ENCODE measurements at places on chromosomes 3 and 15. TPM values are rescaled to one million over a fixed set of nuclear protein-coding genes. Genes with fewer than 3 reads are reported as not detected.

DNA sequence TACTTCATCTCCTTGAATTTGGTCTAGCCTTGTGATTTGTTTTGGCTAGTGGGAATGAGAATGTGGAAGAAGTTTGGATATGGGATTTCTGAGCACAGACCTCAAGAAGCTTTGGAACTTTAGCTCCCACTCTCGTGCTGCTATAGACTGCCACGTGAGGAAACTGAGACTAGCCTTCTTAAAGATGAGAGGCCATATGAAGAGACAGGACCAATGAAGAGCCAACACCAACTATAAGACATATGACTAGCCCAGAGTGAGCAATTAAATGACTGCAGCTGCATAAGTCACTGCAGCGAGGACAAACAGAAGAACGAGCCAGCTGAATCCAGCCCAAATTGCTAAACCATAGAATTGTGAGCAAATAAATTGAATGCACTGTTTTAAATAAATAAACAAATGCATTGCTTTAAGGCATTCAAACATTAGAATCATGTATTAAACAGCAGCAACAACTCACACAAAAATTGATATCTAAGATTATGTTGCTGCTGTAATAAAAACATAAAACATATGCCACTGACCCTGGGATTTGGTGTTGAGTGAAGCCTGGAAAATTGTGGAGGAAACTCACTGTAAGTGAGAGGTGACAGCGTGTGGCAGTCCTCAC is 15.7 kb upstream of the CNTN4 start:
- DNase-seq, result no peak
- H3K27ac ChIP-seq, result no peak overlapping the region
- no peaks in the 10 kb centered on the region for H3K36me3 ChIP-seq
- no peak overlapping the region for H3K4me3 ChIP-seq
- H3K4me1 ChIP-seq, result no peaks in the 10 kb centered on the region

DNA sequence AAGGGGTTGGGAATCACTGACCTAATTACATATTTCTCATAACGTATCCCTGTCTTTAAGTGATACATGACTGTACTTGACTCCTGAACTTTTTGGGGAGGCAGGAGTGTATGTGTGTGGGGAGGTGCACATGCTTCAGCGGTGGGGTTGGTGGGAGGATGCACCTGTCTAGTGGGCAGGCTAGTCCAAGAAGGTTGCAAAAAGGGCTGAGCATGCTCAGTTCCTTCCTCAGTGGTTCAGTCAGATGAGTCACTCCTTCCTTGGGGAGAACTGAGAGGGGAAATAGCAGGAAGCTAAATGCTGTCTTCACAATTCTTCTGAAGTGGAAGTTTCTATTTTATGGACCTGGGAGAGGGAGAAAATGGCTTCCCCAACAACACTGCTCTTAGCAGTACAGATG is 24.6 kb upstream of the AP4E1 start:
- no peaks in the 10 kb centered on the region for H3K36me3 ChIP-seq
- H3K4me3 ChIP-seq, result no peak overlapping the region
- peaks cover 15% of the 10 kb centered on the region for H3K4me1 ChIP-seq
- no peak for DNase-seq

- no peak overlapping the region for H3K4me3 ChIP-seq
- H3K27me3 ChIP-seq, result no peaks in the 10 kb centered on the region
- H3K36me3 ChIP-seq, result no peaks in the 10 kb centered on the region
- no peaks in the 10 kb centered on the region for H3K4me1 ChIP-seq
- no peak for DNase-seq
Observed at GRCh38 chr3:140447136-140447535, 230.7 kb upstream of the TRIM42 start.

GRCh38 chr3:53533472-53533871 is 39.1 kb downstream of the CACNA1D start:
- no peak for DNase-seq
- H3K36me3 ChIP-seq, result no peaks in the 10 kb centered on the region
- no peaks in the 10 kb centered on the region for H3K27me3 ChIP-seq
- H3K27ac ChIP-seq, result no peak overlapping the region

DNA sequence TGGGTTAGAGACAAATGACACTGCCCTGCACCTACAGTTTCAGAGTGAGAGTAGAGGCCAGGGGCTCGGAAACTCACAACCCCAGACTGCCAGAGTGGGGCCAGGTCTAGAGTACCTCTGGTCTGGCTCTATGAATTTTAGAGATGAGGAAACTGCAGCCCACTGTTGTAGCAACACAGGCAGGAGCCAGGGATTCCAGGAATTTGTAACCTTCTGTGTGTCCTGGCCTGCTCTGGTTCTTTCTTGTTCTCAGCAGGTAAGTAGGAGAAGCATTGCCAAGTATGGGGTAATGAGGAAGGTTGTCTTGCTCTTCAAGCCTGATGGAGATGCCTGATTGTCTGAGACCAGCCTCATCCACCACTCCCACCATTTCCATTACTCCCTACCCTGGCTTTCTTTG is 221.8 kb downstream of the UACA start:
- no peak for DNase-seq
- no peak overlapping the region for H3K4me3 ChIP-seq
- H3K27me3 ChIP-seq, result no peaks in the 10 kb centered on the region
- peaks cover 9% of the 10 kb centered on the region for H3K4me1 ChIP-seq
- no peak overlapping the region for H3K27ac ChIP-seq
- H3K36me3 ChIP-seq, result no peaks in the 10 kb centered on the region

DNA sequence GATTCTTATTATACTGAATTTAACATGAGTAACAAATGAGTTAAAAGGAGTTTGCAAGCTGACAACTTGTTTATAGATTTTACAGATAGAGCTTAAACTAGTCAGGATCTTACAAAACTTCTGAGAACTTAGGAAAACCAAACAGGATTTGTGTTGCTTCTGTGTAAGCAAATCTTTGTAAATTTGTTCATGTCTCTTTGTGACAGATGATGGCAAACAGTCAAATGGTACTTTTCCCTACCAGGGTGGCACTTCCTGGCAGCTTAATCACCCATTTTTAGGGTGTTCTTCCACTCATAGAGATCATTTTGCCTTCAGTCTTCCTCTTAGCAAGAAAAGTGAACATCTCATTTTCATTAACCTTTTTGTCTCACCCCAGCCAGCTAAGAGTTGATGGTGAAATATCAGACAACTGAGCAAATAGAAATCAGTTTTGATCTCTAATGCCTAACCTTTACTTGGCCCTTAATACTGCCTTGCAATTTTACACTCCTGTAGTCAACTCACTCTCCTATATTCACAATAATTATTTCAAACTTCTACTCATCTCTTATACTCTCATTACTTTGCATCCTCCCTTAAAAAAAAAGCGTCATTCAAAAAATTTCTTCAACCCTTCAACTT is 23.7 kb upstream of the NECTIN3 start:
- no peak for DNase-seq
- H3K27me3 ChIP-seq, result no peaks in the 10 kb centered on the region
- no peak overlapping the region for H3K27ac ChIP-seq
- no peak overlapping the region for H3K4me3 ChIP-seq
- no peaks in the 10 kb centered on the region for H3K36me3 ChIP-seq

- no peak for DNase-seq
- no peaks in the 10 kb centered on the region for H3K27me3 ChIP-seq
- H3K27ac ChIP-seq, result no peak overlapping the region
- no peaks in the 10 kb centered on the region for H3K36me3 ChIP-seq
- no peaks in the 10 kb centered on the region for H3K4me1 ChIP-seq
Observed at GRCh38 chr3:78140274-78140673, 1100.4 kb downstream of the ROBO2 start.

DNA sequence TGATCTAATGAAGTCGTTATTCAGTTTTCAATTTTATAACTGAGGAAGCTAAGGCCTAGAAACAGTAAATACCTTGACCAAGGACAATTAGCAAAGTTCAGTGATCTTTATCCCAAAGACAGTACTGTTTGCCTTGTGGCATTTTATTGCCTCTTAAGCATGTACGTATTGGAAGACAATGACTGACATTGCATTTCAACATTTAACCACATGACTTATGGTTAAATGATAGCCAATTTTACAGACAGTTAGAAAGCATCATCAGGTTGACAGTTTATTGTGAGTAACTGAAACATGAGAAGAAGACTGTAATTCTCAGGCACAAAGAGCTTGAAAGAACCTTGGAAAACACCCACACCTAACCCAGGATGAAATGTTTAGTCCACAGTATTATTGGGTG is 390.8 kb upstream of the ZNF385D start:
- no peak overlapping the region for H3K4me3 ChIP-seq
- no peaks in the 10 kb centered on the region for H3K27me3 ChIP-seq
- no peak overlapping the region for H3K27ac ChIP-seq
- no peak for DNase-seq
- no peaks in the 10 kb centered on the region for H3K4me1 ChIP-seq
- H3K36me3 ChIP-seq, result no peaks in the 10 kb centered on the region

DNA sequence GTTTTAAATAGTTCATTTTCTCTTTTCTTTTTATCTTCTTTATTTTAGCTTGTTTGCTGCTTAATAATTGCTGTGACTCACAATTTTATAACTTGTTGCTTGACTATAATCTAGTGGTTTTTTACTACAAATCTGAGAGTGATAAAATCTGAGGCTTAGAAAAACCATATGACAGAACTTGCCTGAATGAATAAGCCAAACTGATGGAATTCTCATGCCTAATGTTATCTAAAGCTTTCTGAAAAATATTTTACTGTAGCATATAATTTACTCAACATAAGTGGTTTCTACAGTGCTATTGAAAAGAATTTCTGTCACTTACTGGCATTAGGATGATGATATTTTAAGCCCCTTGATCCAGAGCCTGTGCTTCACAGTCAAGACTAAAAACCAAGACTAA is 175.1 kb downstream of the VGLL3 start:
- H3K36me3 ChIP-seq, result no peaks in the 10 kb centered on the region
- H3K4me3 ChIP-seq, result no peak overlapping the region
- H3K4me1 ChIP-seq, result no peaks in the 10 kb centered on the region
- DNase-seq, result no peak

DNA sequence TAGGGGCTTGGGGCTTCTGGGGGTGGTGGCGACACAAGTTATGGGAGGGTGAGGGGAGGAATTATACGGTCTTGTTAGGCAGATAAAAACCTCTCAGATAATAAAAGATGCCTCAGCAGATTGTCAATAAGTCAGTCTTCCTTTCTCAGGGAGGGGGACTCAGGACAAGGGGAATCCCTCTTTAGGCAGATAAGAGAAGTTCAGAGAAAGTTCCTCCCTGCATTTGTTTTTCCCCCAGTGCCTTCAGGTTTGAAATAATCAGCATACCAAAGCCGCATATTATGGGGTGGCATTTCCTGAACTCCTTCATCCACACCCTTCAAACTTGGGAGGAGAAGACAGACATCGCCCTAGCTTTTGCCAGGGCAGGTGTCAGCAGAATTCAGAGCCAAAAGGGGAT is 8.5 kb downstream of the PPCDC start:
- no peaks in the 10 kb centered on the region for H3K27me3 ChIP-seq
- peak overlapping the region; percentile 85 for H3K27ac ChIP-seq
- no peak for DNase-seq
- peaks cover 30% of the 10 kb centered on the region for H3K4me1 ChIP-seq
- H3K36me3 ChIP-seq, result peaks cover 9% of the 10 kb centered on the region

DNA sequence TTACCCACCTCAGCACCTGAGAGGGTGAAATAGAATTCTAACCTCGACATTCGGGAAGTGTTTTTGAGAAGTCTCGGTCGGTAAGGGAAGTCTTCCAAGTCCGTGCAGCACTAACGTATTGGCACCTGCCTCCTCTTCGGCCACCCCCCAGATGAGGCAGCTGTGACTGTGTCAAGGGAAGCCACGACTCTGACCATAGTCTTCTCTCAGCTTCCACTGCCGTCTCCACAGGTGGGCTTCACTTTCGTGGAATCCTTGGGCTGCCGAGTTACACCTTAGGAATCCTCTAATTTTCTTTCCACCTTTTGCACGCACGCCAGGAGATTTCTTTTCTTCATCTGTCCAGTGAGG is 775 bp downstream of the CCNDBP1 start:
- H3K27me3 ChIP-seq, result no peaks in the 10 kb centered on the region
- peak overlapping the region; percentile 85 for H3K4me3 ChIP-seq
- H3K27ac ChIP-seq, result peak overlapping the region; percentile 87
- peaks cover 32% of the 10 kb centered on the region for H3K36me3 ChIP-seq
- peaks cover 56% of the 10 kb centered on the region for H3K4me1 ChIP-seq

DNA sequence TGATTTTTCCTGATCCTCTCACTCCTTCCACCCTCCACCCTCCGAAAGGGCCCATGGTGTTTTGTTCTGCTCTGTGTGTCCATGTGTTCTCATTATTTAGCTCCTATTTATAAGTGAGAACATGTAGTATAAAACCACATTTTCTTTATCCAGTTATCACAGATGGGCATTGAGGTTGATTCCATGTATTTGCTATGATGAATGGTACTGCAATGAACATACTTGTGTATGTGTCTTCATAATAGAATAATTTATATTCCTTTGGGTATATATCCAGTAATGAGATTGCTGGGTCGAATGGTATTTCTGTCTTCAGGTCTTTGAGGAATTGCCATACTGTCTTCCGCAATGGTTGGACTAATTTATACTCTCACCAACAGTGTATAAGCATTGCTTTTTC is 126.0 kb downstream of the IMPG2 start:
- H3K4me1 ChIP-seq, result no peaks in the 10 kb centered on the region
- no peak overlapping the region for H3K27ac ChIP-seq
- H3K4me3 ChIP-seq, result no peak overlapping the region
- no peaks in the 10 kb centered on the region for H3K36me3 ChIP-seq

DNA sequence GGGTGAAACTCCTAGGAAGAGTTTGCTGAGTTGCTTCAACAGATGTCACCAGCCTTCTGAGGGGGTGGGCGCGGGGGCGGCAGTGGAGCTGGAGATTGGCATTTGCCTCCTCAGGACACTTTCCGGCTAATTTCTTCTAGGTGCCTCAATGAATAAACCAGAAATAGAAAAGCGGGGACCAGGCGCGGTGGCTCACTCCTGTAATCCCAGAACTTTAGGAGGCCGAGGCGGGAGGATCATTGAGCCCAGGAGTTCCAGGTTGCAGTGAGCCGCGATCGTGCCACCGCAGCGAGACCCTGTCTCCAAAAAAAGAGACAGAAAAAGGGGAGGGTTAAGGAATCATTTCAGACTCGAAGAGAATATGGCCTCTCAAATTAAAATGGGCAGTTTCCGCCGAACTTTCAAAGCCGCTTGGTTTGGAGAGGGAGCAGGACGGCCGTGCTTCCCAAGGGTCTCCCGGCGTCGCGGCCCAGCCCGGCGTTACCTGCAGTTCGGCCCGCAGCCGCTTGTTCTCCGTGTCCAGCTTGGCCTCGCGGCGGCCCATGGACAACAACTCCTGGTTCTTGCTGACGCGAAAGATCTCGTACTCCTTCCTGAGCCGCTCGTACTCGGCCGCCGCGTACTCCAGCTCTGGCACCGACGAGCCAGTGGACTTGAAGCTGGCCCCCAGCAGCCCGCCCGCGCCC is 587 bp downstream of the NPHP3 start:
- H3K27ac ChIP-seq, result peak overlapping the region; percentile 97
- peaks cover 16% of the 10 kb centered on the region for H3K4me1 ChIP-seq
- no peaks in the 10 kb centered on the region for H3K36me3 ChIP-seq
- peak overlapping the region; percentile 81 for H3K4me3 ChIP-seq
- DNase-seq, result peak; percentile 44

GRCh38 chr15:90160781-90161727 is 40.1 kb upstream of the SEMA4B start:
- no peaks in the 10 kb centered on the region for H3K36me3 ChIP-seq
- peaks cover 90% of the 10 kb centered on the region for H3K4me1 ChIP-seq
- H3K27me3 ChIP-seq, result no peaks in the 10 kb centered on the region
- DNase-seq, result no peak
- peak overlapping the region; percentile 89 for H3K27ac ChIP-seq

FYCO1 gene
- total RNA-seq, result 33.3 TPM

PROS1 gene
- total RNA-seq, result 5.7 TPM

DPPA2 gene
- not detected for total RNA-seq

ATP8B4 gene
- total RNA-seq, result 3.7 TPM
